Stimulated activated CD8-positive, alpha-beta memory T cell treated with anti-CD3 and anti-CD28 coated beads, Interleukin-4, amount 100 ng/mL, for 24 hours (primary cell): ENCODE measurements at places on chromosomes 1 and 21.

GRCh38 chr1:208159555-208160258 lies 84.5 kb downstream of the PLXNA2 start:
- DNase-seq: no peak

DNA sequence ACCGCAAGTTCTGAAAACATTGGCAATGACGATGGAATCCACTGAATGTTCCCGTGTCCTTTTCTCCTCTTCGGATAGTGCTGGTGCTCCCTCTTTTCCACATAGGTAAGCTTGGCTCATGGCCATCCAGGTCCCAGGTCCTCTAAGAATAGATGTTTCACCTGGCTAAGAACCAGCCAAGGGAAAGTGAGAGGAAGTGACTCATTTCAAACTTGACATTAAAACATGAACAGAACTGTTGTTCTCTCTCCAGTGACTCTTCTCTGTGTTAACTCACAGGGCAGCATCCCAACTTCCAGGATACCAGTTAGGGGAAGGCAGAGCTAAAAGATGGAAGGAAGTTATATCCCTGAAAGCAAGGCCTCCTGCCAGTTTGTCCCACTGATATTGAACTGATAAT lies 493.8 kb upstream of the CHRM3 start:
- no peak for DNase-seq

GRCh38 chr1:95002540-95003432 lies 70.0 kb downstream of the ALG14 start:
- DNase-seq: no peak

- DNase-seq: no peak
Measured at GRCh38 chr1:38929476-38929875, 12.2 kb downstream of the RHBDL2 start.

DNA sequence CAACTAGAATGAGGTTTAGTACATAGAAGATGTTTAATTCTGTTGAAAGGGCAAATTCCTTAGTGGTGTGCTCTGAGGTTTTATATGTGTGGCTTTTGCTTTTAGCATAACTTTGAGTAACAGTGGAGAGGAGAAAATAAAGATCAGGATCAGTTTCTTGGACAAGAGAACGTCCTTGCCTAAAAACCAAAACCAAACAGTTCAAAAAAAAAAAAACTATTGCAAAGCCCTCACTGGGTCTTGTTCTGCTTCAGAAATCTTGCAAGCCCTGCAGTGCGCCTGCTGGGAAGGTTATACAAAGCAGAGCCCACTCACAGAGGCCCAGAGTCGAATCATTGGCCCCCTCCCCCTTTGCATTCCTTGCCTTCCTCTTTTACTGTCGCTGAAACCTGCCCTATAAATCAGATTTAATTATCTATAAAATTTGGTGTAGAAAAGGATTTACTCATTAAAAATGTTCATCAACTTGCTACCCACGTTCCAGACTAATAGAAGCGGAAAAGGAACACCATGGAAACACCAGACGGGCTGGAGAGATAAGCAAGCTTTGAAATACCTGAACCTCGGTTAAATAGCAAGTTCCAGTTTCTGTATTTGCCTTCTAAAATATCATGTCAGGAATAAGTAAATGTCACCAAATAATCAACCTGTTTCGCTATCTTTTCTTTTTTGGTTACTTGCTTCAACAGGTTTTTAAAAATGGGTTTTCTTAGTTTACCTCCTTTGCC lies 201.6 kb upstream of the PTBP2 start:
- DNase-seq: no peak

- DNase-seq: no peak
Measured at GRCh38 chr1:27650171-27650538, 15.2 kb upstream of the FGR start.

DNA sequence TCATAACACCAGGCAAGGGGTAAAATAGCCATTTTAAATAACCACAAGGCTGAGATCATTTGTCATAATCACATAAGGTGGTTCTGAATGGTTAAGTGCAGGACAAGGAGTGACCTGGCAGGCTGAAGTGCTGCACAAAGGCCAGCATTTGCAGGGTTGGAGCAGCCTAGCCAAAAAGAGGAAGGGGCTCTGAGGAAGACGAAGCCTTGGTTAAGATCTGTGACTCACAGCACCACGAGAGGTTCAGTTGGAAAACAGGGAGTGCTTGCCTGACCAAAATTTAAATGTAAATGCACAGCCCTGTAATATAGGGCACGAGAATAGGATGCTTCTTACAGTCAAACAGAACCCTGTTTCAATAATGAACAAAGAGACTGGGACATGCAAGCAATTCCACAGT lies 12.1 kb downstream of the ATP5PF start:
- DNase-seq: no peak

DNA sequence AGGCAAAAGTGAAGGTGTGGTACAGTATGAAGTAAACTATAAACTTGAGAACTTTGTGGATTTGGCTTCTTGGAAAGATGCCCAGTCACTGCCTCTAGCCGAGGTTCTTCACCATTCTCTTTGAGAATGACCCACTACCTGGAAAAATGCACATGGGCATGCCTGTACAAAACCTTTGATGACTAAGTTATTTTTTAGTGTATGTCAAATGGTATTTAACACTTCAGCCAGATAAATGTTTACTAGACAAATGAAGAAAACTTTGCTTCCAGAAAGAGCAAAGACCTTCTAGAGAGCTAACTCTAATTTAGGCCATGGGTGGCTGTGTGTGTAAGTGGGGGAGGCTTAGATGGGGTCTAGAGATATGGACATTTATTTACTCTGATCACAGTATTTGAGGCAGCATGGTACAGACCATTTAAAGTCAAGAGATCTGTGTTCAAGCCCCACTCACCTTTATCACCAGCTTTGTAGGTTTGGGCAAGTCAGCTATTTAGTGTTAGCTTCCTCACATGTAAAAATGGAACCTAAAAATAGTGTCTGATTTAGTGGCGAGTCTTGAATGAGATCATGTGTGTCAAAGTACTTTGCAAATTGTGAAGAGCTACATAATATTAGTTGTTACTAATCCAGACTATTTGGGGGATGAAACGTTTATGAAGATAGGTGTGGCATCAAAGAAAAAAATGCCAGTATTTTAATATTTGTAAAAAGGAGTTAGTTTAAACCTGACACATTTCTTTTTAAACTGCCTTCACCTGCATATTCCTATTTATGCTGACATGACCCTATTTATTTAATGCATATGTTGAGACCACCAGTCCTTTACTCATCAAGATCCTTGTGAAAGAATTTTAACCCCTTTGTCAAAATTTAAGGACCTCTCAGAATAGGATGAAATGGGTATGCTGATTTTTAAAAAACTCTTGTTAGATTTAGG lies 20.2 kb downstream of the NFYC start:
- DNase-seq: no peak

DNA sequence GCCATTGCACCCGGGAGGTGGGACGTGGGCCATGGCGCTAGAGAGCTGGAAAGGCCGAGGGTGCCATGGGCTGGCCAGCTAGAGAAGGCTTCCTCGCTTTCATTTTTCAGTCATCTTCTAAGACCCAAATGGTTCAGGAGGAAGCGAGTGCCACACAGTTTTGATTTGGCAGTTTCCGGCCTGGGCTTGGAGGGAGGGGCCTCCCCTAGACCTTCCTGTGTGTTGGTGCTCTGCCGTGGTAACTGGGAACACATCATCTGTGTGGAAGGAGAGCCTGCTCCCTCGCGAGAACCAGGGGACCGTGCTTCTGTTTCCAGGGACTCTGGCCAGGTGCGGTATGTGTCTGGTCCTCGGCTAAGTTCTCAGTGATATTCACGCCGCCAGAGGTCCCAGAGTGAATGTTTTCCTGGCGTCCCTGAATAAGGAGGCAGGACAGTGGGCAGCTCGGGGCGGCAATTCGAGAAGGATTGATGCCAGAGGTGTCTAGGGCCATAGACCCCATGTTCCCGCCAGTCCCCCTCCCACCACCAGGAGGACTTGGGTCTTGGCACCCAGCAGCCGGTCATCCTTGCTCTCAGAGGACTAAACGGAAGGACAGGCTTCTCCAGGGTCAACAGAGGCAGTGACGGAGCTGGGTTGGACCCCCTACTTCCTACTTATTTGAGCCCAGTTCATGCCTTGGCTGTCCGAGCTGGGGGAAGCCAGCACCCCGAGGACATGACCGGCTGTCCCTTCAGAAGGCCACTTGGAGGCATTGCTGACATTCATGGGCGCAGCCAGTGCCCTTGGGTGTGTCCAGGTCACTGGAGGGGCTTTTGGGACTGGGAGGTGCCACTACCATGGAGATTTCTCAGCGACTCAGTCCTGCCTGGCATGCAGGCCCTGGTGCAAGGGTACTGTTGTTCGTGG lies 2.7 kb upstream of the NPHP4 start:
- no peak for DNase-seq

- no peak for DNase-seq
Measured at GRCh38 chr1:162370721-162371120, 5.9 kb downstream of the SPATA46 start.

GRCh38 chr1:101004670-101005069 lies 20.9 kb downstream of the DPH5 start:
- no peak for DNase-seq

- no peak for DNase-seq
Measured at GRCh38 chr1:205610901-205611466, 20.8 kb downstream of the ELK4 start.

GRCh38 chr1:161954466-161954865 lies 69.2 kb downstream of the OLFML2B start:
- DNase-seq: no peak

- peak; percentile 62 for DNase-seq
Measured at GRCh38 chr1:201408176-201408833, 9.2 kb upstream of the LAD1 start.

GRCh38 chr1:205073511-205073910 lies 10.7 kb downstream of the TMEM81 start:
- DNase-seq: no peak

DNA sequence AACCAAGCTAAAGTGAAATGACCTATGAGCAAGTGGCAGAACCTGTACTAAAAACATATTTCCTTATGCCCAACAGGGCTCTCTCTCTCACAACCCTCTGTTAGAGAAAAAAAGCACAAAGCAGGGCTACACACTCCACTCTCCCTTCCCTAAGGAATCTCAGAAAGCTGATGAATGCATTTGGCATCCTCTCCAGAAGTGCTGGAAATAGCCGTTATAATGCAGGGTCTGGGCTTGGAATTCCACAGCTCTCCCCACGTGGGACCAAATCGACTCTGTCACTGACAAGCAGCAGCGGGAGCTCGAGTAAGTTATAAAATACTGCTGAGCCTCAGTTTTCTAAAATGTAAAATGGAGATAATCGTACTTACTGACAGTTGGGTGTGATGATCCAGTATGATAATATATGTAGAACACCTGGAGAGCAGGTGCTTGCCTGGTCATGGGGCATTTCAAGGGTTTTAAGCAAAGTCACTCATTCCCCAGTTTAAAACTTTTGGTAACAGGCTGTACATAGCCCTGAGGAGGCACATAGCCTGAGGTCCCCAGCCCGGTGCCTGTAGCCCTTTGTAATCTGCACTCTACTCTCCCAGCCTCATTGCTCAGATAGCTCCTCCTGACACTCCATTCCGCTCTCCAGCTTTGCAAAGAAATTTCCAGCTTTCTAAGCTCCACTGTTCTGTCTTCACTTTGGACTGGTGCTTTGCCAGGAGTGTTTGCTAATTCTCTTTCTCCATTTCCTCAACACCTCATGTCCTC lies 175.6 kb upstream of the DAB1 start:
- DNase-seq: no peak

DNA sequence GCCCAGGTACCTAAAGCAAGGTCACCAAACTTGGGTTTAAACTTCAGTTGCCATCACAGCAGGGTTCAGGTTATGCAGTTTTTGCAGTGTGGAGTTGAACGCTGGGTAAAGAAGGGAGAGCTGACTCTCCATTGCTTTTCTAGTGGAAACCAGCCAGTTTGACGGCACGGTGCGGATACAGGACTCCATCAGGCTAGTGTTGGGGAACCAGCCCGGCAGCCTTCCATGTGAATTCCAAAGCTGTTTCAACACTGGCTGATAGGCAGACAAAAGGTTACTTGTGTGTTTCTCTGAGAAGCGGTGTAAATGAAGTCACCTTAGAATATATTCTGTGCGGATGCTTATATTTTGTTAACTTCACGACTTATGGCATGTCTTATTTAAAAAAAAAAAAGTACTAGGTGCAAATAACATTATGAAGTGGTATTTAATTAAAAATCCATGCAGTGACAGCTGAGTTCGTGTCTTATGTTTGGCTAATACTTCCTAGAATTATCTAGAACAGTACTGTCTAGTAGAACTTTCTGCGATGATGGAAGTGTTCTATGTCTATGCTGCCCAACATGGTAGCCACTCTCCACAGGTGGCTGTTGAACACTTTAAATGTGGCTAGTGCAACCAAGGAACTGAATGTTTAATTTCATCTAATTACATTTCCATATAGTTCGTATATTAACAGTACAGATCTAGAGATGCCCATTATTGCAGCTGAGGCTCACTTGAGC lies 29.9 kb upstream of the RCAN3 start:
- DNase-seq: no peak

GRCh38 chr1:220156620-220157146 lies 62.8 kb downstream of the IARS2 start:
- DNase-seq: no peak

GRCh38 chr1:201527879-201528278 lies 11.0 kb upstream of the NAV1 start:
- DNase-seq: no peak

DNA sequence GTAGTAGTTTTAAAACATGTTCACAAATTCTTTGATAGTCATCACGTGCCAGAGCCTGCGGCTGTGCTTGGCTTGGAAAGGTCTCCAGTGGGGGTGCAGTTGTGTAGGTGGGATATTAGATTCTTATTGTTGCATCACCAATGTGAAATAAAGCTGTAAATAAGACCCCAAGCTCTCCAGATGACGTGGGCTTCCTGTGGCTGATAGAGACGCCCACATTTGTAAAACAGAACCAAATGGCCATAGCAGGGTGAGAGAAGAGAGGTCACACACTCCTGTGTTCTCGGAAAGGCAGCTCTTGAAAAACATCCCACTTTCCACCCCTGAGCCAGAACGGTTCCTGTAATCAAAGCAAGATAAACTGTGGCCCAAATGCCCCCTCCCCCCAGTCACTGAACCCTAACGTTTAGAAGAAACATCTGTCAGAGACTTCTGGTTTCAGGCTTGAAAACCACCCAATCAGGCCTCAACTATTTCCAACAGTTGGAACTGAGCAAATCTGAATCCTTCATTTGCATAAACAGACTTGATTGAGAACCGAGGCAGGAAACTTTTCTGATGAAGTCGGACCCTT lies 6.6 kb upstream of the NTPCR start:
- no peak for DNase-seq

DNA sequence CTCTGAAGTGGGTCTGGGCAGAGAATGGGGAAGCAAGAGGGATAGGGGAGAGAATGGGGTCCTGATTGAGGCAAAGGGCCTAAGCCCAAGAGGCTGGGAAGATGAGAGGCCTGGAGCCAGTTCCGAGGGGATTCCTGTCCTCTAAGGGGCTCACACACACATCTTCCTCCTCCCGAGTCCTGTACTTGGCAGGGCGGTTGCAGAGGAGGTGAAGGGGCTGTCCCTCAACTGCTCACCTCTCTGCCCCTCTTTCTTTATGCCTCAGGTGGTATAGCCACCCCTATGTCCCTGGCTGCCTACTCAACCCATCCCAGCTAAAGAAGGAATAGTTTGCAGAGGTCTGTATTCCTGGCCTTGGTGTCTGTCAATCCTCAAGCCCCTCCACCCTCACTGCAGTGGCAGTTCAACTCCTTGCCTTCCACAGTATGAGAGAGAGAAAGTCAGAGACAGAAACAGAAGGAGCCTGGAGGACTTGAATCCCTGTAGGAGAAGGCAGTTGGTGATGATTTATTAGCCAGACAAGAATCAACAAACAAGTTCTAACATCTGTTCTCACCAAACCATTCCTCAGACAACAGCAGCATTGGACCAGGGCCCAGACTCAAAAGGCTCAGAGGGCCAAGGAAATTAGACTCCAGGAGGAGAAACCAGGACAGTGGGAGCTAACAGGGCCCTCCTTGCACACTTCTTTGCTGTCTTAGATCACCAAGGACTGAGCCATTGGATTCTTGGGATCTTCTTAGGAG lies 10.7 kb downstream of the SH2D2A start:
- DNase-seq: no peak
